ENCODE measurements at places on chromosomes 2 and 18.

GRCh38 chr2:178819992-178820391 is 12.8 kb upstream of the TTN start:
- DNase-seq, result no peak

DNA sequence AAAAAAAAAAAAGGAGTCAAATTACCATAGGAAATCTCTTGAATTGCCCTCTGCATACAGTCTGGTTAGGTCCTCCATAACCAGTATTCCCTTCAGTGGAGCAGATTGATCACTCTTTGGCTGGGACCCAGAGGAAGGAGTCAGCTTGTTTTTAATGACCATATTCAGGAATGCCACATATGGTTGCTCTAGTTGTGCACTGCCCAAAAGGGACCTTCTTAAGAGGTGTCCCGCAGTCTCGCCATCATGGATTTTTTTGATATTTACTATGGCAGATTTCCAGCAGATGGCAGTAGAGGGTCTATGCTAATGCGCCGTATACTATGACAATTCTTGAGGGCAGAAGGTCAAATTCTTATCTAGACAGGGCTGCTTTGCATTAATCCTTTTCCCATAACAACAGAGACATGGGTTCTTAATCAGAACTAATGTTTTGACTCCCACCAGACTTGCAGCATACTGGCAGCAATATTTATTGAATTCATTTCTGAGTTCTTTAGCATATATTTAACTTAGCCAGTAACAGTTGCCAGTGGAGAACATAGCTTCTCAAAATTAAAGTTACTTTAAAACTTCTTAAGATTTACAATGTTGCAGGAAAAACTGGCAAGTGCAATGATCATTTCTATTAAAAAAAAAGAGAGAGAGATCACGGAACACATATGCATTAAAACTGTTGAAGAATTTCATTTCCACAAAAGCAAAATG is 31.8 kb upstream of the INPP4A start:
- DNase-seq, result peak; percentile 93

- no peak for DNase-seq
These were observed 30.7 kb upstream of the TXNDC2 start for GRCh38 chr18:9854801-9855676.

DNA sequence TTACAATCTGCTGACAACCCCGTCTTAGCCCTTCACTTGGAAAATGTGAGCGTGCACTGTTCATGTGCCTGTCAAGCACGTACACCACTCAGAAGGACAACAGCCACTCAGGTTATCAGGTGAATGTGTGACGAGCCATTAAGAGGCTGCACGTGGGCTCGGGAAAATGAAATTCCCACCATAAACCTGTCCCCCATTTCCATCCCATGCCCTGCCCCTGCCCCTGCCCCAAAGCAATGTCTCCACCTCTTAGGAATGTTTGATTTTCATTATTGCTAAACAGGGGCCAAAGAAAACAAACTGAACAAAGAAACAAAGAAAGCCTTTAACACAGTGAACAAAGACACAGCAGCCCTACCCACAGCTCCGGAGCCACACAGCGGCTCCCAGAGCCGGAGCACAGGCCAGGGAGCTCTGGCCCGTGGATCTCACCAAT is 90.5 kb downstream of the TMEM18 start:
- DNase-seq, result no peak

- DNase-seq, result no peak
These were observed 29.6 kb downstream of the MRPS5 start for GRCh38 chr2:95091885-95092555.

Measured in suppressor macrophage (primary cell).